ENCODE measurements at places on chromosomes 4 and X.

- no peak for DNase-seq
These were observed 80.4 kb downstream of the WFS1 start for GRCh38 chr4:6349896-6350603.

DNA sequence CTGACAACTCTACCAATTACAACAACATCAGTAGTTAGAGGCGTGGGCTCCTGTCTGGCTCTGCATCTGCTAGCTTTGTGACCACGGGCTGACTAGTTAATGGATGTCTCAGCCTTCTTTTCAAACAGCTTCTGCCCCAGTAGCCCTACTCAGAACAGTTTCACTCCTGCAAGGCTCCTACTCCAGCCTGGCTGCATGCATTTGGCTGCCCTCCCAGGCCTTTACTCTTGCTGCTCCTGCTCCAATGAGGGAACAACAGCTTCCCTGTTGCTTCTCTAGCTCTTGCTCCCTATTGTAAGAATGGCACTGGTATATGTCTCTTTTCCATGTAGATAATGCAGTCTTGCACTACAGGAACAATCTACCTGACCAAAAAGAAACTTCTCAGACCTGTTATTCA lies 93.3 kb downstream of the TTC29 start:
- no peak for DNase-seq

GRCh38 chr4:137363496-137363895 lies 168.8 kb downstream of the PCDH18 start:
- no peak for DNase-seq

DNA sequence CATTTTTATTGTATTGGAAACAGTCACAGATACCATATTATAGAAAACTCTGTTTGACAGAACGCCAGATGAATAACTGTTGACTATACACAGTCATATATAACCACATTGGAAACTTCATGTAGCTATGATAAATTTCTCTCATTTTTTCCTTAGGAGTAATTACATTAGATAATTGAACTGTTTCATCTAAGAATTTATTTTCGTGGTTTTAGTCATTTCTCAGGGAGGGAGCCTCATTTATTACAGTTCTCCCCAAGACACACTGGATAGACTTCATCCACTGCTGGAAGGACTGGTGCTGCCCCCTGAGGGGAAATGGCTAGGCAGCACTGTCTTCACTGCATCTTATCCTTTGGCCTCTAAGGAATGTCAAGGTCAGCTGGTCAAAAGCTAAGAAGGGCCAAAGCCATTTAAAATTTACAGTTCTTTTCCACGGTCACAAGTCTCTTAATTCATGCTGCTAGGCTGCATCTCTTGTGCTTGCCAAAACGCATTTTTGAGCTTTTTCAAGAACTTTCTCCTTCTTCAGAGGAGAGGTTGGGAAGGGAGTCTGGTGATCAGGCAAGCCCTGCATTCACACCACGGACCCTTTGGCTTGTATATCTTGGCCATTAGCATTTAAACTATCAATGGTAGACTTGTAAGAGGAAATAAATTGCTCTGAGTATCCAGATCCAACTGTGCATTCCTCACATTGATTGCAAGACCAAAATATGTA lies 145.1 kb downstream of the CBR4 start:
- no peak for DNase-seq

DNA sequence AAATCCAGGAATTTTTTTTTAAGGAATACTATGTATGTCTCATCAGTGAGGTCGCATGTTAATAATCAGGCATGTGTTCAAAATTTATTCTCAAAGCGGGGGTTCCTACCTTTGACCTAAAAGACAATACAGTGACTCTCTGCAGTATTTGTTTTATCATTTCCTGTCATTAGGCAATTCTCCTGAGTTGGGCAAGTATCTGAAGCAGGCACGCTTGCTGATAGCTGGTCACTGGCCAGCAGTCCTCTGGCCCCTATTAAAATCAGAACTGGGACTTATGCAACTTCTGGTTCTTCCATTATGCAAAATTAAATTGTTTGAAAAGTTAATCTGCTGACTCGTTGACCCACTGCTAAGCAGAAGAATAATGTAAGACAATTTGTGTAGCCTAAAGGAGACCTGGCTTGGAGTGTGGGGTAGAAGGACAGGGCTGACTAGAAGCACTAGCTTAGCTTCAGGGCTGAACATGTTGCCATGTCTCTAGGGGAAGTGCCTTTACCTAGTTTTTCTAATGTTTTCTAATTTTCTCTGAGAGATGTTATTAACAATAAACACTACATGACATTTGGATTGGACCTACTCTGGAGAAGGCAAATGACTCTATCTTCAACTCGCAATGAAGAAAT lies 36.0 kb upstream of the GABRA2 start:
- no peak for DNase-seq

- no peak for DNase-seq
These were observed 38.8 kb downstream of the MSN start for GRCh38 chrX:65706041-65706828.

DNA sequence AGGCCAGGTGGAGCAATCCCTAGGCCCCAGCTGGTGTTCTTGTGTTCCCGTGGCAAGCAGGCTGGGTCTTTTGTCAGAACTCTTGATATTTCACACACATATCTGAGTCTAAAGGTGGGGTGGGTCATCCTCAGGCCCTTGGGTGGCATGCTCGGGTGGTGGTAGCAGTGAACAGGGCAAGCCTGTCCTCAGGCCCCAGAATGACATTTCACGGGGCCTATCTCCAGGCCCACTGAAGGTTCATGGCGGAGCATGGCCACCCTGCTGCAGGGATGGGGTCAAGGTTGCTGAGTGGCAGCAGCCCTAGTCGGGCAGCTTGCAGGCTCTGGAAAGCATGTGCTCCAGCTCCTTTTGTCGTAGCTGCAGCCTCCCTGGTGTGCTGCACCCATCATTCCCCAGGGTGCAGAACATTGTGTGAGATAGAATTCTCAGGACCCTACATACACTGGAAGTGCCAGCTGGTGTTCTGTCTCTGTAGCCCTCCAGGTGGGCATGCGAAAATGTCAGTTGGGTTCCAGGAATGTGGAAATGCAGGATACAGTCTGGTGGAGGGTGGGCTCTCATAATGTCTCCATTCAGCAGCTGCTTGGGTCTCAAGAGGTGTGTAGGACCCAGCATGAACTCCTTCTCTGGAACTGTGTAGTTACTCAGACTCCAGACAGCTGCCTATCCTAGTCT lies 1571.8 kb downstream of the STIM2 start:
- no peak for DNase-seq

- no peak for DNase-seq
These were observed 159.4 kb upstream of the GPC4 start for GRCh38 chrX:133574716-133575115.

DNA sequence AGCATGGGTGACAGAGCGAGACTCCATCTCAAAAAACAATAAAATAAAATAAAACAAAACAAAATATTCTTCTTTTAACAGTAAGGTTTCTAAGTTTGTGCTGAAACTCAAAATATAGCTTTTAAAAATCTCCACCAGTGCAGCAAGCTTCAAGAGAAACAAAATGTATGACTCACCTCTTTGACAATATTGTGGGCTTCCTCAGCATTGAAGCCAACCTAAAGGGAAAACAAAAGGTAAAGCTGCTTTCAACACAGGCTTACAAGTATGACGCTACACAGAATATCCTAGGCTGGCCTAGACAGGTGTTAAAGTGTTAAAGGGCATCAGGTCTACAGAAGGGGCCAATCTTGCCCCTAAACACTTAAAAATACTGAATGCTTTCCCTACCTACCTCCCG lies 1.2 kb downstream of the DYNLT3 start:
- no peak for DNase-seq

DNA sequence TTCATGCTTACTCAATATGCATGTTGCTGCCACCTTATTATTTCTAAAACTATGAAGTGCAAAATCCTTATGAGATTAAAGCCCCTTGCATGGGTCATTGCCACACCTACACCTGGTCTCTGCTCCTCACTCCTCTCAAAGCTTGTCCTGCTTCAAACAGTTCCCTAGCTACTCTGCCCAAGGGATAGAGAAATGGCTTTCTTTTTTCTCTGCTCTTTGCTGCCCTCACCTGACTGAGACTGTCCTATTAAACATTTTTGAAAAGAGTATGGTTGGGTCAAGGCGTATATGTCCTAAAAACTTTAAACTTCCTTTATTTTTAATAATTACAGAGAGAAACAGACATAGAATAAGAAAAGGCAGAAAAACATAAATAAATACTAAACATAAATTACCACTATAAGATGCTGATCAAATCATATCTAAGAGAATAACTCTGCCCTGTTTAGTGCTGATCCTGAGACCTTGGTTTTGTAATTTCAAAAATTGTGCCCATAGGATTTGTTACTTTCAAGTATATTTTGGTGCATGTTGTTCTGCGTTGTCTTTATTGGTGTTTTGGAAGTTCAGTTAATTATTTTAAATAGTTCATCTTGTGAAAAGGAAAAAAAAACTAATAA lies 704.9 kb upstream of the PABPC4L start:
- DNase-seq = no peak

- DNase-seq = no peak
These were observed 56.1 kb downstream of the ATXN3L start for GRCh38 chrX:13263560-13264251.

DNA sequence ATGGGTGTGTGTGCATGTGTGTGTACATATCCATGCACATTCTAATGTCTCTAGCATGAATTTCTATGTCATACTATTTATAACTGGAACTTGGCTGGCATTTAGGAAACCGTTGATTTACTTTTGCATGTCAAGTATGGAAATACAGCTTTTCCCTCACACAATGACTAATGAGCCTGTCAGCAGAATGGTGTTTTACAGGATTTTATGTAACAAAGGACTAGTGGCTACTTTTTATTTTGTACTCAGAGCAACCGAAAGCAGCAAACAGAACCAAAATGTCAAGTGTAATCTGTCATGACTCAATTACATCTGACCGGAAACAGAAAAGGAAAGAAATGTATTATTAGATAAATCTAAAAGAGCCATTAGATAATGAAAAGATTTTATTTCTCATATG lies 1911.5 kb upstream of the AGA start:
- no peak for DNase-seq

DNA sequence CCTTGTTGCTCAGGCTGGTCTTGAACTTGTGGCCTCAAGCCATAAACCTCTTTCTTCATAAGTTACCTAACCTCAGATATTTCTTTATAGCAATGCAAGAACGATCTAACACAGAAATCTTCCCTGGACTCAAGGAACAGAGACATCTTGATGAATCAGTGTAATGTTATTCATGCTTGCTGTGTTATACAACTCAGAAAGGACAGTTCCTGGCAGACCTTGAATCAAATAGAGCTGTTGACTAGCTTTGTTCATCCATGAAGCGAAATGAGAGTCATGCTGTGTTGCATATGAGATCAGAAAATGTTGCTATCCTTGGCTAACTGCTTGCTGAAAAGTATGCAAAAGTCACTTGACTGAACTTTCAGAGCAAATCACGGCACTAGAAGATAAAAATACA lies 72.6 kb upstream of the ARHGAP24 start:
- no peak for DNase-seq

GRCh38 chr4:38889143-38889542 lies 21.5 kb downstream of the FAM114A1 start:
- no peak for DNase-seq

DNA sequence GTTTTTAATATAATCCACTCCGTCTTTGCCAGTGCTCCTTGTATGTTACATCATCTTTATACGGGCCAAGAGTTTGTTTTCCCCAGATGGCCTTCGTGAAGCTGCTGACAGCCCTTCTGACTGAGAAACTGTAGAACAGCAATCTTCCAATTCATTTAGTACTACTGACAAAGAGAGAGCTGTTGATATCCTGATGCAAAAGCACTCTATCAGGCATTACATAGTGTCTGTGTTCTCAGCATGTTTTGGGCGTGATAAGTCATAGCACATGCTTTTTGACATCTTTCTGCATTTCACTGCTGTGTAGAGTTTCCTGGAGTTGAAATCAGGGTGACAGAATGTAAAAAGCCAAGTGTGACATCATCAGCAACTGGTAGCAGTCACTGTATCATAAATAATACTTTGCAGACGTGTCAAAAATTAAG lies 746.3 kb upstream of the FAM241A start:
- no peak for DNase-seq

DNA sequence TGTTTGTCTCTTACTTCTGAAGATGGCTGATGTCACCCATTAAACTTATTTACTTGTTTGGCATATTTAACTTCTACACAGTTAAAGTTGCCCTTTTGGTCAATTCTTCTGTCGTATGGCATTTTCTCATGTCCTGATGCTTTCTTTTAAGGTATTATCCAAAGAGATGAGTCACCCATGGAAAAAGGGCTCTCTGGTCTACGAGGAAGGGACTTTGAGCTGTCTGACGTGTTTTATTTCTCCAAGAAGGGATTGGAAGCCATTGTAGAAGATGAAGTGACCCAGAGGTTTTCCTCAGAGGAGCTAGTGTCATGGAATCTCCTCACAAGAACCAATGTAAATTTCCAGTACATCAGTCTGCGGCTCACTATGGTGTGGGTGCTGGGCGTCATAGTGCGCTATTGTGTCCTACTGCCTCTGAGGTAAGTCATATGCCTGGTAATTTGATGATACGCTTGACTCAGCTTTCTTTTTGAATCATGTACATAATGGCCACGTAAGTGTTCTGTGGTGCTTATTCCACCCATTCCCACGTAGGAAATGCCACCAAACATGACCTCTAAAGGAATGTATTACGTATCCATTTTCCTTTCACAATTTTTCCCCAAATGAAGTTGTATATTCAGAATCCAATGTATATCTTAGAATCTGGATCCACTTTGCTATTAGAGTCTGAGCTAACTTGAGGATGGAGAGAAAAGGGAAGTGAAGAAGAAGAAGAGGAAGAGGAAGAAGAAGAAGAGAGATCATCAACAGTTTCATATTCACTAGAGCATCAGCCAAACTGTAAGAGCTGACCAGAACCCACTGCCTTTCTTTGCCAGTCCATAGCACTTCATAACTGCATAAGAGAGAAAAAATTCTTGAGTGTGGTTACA lies 45.7 kb downstream of the GPAT3 start:
- DNase-seq = no peak

- no peak for DNase-seq
These were observed 63.9 kb downstream of the WFS1 start for GRCh38 chr4:6333301-6334202.

DNA sequence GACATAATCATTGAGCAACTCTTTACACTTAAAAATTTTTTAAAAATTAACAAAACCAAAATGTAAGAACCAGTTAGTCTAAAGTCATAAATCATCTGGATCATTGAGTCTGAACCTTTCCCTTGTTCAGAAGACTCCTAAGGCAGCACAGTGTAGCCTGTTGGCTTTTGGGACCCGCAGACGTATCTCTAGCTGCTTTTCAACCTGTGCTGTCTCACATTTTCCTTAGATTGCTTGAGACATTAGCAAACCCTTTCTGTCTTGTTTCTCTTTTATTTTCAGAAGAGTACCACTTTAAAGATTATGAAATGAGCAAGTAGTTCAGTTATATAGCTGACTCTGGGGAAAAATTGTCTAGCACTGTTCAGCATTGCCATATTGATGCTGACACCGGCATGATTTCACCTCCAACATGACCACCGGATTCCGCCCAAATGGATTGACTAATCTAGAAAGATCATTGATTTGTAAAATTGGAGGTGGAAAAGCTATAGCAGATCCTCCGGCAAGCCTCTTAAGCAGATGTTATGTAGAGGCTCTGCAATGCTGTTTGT lies 8.9 kb downstream of the TCEANC start:
- no peak for DNase-seq

Data from D721Med (cell line).